CD4-positive, alpha-beta T cell treated with Interleukin-15 for 1 hour (primary cell): ENCODE measurements at places on chromosomes 11 and 22.

- DNase-seq = no peak
Observed at GRCh38 chr11:22685111-22685510, 18.7 kb downstream of the GAS2 start.

GRCh38 chr11:81959341-81959740 is 774.3 kb downstream of the FAM181B start:
- DNase-seq = no peak

- DNase-seq = no peak
Observed at GRCh38 chr11:46363455-46364005, 16.3 kb downstream of the DGKZ start.

GRCh38 chr11:75836417-75836816 is 21.4 kb downstream of the UVRAG start:
- no peak for DNase-seq

- DNase-seq = no peak
Observed at GRCh38 chr22:39623603-39624500, 53.3 kb downstream of the CACNA1I start.

GRCh38 chr22:36595154-36595553 is 66.2 kb upstream of the EIF3D start:
- no peak for DNase-seq

DNA sequence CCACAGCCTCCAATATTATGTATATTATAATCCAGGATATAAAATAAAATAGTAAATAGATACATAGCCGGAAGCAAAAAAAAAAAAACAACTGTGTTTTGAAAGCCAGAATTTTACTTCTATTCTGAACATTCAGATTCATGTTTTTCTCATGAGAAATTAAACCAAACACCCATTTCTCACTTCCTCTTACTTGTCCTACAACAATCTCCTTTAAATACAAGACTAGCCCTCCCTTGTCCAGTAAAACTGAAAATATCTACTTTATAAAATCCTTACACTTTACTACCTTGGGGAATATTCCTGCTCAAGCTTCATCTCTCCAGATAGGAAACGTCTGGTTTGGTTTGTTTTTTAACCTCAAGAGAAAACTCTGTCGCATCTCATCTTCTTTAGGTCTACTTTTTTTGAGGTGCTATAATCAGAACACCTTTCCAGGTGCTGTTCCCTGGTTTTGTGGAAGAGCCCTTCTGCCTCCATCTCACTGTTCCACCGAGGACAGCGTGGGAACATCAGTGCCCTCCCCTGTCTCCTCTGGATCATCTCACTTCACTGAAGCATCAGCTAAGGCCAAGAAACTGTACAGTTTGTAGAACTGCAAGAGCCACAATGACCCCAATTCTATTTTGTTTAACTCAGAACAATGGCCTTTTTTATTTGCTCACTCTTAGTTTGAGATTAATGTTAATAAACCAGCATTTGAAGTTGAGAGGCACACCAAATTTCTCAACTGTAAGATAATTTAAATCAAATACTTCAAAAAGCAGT is 82.0 kb upstream of the ARHGAP32 start:
- no peak for DNase-seq

GRCh38 chr11:45748801-45749200 is 56.1 kb upstream of the SLC35C1 start:
- DNase-seq = no peak

DNA sequence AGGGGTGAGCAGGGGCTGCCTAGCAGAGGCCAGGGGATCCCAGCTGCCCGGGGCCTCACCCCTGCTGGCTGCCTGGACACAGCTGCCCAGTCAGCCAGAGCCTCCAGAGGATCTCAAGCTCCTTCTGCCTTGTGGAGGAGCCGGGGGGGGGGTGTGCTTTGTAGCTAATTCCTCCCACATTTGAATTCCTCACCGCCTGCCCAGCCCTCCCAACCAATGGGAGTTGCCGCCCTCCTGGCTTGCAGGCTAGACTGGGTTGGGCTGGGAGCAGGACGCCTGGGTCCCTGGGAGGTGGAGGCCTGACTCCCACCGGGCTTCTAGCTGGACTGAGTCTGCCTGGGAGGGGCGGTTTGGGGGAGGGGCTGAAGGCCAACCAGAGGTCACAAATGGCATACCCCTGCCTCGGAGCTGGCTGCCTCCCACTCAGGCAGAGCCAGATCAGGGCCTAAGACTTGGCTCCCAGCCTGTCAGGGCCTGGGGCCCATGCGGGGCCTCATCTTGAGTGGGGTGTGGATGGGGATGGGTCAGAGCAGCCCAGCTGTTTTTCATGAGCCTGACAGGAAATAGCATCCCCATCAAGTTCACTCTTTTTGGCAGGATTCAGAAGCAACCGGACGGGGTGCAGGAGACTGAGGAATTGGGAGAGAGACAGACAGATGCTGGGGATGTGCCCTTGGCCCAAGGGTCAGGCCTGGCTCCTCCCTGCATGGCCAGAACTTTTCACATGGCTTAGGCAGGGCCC is 29.2 kb upstream of the PDE2A start:
- DNase-seq = no peak

DNA sequence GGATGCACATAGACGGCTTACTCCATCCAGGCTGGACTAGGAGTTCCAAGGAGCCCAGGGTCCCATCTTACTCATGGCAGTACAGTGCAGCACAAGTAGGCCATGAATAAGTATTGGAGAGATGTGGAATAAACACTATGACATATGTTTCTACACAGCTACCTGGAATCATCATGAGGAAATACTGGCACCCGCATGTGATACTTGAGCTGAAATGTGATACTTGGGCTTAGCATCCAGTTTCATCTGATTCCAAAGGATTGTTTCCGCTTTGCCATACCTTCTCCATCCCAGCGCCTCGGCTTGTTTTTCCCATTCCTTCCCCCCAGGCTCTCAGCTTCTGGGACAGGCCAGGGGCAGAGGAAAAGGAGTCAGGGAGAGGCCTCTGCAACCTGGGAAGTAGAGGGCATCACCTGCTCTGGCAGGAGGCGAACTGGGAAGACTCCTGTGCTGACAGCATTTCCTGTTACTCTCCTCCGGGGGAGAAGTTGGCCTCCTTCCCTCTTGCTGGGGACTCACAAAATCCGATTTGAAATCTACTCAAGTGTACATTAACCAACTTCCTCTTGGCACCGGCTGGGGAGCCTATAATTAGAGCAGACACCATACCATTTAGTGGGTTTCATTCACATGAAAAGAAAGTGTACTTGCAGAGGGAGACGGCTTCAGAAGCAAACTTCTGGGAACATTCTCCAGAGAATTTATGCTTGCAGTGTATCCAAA is 187.8 kb downstream of the MIAT start:
- no peak for DNase-seq

DNA sequence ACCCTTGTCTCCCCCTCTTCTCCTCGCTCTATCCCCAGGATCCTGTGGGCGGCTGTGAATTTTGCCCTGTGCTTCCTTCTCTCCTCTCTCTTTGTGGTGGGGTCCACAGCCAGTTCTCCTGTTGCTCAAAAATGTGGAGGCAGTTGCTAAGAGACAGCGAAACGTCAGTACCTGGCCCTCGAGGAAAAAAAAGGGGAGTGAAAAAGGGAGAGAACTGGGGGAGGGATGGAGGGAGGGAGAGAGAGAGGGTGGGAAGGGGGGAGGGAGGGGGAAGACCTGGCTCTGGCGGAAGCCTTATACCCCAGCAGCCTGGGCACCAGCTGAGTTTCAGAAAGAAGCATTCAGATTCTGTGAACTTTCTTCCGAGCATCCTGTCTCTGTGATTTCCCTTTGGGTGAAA is 2.1 kb upstream of the LRRC55 start:
- no peak for DNase-seq

DNA sequence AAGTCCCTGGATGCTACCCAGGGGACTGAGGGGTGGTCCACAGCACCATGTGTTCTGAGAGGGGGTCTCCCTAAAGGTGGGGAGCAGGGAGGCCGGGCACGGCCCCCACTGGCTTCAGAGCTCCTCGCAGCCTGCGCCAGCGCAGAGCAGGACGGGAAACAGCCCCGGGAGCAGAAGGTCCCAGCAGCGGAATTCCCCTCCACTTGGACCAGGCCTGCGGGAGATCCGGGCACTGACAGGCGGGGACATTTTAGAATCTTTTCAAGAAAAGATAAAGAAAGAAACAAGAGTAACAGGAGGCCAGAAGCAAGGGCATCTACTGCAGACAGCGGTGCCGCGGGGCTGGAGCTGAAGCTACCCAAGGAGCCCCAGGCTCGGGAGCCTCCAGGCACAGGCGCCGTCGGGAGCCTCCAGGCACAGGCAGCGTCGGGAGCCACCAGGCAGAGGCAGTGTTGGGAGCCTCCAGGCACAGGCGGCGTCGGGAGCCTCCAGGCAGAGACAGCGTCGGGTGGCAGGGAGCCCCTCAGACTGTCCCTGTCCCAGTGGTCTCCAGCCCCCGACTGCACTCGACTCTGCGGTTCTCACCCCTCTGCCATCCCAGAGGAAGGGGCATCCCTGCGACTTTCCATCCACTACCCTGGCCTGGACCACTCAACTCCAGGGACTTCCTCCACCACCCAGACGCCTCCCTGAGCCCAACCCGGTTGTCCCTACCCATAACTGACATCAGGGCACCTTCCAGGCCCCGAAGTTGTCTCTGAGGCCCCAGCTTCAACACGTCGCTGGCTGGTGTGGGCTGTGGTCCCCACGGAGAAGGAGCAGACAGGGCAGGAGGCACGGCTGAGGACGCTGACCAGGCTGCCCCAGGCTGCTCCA is 211.1 kb downstream of the BRD1 start:
- DNase-seq = no peak

- DNase-seq = no peak
Observed at GRCh38 chr11:72548463-72548862, 114.1 kb upstream of the CLPB start.

DNA sequence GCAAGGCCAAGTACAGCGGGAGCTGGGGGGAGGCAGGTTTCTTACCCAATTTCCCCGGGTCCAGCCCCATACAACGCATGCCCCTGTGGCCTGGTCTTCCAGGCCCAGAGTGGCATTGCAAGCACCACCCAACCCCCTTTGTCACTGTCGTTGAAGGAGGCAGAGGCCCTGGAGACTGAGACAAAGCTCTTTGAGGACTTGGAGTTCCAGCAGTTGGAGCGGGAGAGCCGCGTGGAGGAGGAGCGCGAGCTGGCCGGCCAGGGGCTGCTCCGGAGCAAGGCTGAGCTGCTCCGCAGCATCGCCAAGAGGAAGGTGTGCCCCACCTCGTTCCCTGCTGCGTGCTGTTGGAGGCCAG is 27.8 kb downstream of the PHLDB1 start:
- no peak for DNase-seq

GRCh38 chr11:86444981-86445380 is 70.3 kb downstream of the CCDC81 start:
- no peak for DNase-seq

- no peak for DNase-seq
Observed at GRCh38 chr22:29641042-29641699, 37.7 kb downstream of the NF2 start.
